ENCODE measurements at places on chromosomes 7 and 10. TPM values are rescaled to one million over a fixed set of nuclear protein-coding genes. Genes with fewer than 3 reads are reported as not detected.
A peak's percentile ranks its signal among the peaks of the same experiment; 100 is the strongest.

DNA sequence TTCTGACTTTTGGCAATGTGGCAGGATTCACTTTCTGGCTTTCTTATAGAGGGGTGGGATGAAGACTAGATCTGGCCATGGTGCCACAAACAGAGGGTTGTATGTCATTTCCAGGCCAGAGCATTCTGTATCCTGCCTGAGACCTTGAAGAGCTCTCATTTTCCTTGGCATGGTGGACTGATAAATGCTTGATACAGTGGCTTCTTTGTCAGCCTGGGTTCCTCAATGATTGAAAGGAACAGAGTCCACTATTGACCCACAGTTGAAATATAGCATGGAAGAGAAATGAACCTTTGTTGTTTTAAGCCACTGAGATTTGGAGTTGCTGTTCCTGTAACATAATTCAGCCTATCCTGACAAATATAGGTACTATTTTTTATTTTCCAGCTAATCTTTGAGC, 462.7 kb downstream of the SUGCT start:
- no peak for DNase-seq

DNA sequence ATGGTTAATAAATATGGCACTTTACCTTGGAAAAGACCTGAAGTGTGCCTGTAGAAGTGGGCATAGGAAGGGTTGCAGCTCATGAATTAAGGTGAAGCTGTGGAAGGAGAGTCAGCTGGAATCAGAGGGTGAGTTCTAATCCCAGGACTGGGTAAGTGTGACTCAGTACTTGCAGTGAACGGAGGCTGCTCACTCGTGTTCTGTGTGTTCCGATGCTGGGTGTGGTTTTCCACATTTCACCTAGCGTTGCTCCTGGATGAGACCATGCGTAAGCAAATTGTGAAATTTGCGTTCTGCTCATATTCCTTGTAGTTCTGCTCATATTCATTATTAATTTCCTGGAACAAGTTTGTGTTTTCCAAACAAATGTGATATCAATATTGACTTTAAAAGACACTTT, 22.4 kb upstream of the TMEM236 start:
- no peak for DNase-seq

The OR2A7 gene
- total RNA-seq, result 9.9 TPM

DNA sequence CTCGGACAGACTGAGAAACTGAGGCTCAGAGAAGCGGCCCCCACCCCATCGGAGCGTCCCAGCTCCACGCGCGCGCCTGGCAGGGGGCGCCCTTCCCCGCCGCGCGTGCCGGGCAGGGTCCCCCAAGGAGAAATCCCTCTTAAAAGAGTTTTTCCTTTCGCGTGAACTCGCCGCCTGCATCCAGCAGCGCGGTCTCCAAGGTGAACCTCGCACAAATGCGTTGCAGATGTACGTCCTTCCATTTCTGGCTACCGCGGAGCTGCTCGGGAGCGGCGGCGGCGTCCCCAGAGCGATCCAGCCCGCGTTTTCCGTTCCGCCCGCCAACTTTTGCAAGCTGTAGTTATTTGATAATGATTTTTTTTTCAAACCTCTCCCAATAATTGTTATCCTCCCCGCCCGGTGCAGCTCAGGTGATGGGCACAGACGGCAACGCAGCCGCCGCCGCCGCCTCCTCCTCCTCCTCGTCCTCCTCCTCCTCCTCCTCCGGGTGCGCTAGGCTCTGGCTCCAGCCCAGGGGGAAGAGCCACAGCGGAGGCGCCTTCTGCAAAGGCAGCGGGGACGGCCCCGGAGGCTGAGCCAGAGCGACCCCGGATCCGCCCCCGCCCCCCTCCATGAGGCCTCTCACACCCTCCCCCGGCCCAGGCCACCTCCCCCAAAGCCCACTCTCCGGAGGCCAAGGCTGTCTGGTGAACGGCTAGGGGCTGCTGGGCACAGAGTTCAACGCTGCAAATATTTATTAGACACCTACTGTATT, 74.0 kb upstream of the CUX1 start:
- DNase-seq, result peak; percentile 81

GRCh38 chr10:118444069-118444468, 101.9 kb upstream of the FAM204A start:
- no peak for DNase-seq

DNA sequence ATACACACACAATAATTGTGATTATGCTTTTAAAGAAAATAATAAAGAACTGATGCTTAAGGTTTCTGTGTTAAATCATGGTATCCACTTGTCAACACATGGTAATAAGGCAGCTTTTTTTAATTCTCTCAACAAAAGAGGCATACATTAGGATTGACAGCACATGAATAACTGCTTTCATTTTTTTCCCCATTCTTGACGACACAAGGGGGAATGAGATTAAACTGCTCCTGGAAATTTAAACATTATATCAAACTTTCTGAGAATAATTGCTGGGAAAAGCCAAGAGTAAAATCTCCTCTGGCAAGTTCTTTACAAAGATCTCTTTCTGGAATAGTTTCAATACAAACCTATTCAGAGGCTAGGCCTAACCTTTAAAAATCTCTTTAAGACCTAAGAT, 99.0 kb upstream of the GPR22 start:
- DNase-seq, result no peak

DNA sequence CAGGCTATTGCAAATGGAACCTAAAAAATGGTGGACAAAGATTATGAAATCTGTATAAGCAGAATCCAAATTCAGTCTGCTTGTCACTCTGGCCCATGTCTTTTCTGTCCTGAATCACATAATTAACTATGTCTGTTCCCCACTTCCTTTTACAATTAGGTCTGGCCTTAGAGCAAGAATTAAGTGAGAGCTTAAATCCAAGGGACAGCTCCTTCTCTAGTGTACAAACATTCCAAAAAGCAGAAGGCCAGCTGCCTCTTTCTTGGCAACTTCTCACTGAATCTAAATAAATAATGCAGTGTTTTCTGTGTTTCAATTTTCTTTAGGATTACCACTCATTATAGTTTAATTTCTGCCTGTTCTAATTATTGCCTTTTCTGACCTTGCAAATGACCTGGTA, 39.3 kb upstream of the NEBL start:
- no peak for DNase-seq

DNA sequence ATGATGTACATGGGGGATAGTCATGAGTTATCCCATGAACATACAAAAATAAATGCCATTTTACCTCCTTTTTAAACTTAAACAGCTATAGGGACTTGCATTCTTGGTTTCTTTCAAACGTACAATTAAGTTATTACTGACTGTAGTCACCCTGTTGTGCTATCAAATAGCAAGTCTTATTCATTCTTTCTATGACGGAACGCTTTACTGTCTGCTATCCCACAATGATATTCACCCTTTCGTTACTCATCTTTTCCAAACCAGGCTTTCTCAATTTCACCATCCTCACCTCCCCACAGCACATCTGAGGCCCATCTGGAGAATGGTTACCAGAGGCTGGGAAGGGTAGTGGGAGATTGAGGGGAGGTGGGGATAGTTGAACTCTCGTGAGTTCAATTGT, 218.8 kb downstream of the PHF14 start:
- no peak for DNase-seq

- no peak for DNase-seq
Observed at GRCh38 chr10:85781404-85781803, 585.2 kb downstream of the GRID1 start.

- peak; percentile 62 for DNase-seq
Observed at GRCh38 chr7:95608359-95609173, 12.2 kb upstream of the PDK4 start.

DNA sequence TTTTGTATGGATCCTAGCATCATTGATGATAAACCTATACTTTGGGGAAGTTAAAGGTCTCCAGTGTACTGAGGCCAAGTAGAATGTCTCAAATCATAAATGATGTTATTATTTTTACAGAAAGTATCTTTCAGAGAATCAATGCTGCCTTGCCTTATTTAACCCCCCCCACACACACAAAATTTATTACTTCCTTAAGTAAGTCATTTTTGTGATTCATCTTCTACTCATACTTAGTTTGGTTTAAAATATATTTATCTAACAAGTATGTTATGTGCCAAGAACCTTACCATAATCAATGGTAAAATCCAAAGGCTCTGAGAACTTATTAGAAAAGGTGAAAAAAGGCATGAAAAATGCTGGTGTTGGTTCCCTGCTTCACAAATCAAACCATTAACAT, 18.8 kb upstream of the CLDN12 start:
- no peak for DNase-seq

The DPYSL4 gene
- 16.8 TPM for total RNA-seq

DNA sequence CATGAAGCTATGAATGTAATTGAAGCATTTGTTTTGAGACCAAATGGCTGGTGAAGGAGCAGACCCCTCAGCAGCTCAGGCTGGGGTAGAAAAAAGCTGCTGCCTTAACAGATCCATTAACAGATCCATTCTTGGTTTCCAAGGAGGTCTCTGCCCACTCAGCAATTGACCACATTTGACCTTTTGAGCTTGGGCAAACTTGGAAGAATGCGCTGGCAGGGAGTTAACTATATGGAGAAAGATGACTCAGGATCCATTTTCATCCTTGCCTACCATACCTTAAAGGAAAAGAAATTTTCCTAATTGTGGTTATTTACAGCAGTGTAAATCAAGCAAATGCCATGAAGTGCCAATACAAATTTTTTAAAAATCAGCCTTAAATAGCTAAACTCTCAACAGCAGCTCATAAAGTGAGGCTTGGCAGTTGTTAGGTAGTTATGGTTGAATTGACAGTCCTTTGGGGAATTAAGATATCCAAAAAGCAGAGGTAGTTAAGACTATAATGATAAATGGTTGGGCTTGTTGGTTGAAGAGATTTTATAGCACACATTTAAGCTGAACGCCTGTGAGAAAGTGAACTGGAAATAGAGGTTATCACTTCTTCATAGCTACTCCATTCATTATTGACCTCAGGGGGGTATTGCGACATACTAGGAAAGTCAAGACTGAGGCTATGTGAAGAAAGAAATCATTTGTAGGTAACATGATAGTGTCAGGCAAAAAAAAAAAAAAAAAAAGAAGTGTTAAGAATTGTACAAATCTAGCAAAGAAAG, 83.9 kb downstream of the MKX start:
- DNase-seq, result no peak

DNA sequence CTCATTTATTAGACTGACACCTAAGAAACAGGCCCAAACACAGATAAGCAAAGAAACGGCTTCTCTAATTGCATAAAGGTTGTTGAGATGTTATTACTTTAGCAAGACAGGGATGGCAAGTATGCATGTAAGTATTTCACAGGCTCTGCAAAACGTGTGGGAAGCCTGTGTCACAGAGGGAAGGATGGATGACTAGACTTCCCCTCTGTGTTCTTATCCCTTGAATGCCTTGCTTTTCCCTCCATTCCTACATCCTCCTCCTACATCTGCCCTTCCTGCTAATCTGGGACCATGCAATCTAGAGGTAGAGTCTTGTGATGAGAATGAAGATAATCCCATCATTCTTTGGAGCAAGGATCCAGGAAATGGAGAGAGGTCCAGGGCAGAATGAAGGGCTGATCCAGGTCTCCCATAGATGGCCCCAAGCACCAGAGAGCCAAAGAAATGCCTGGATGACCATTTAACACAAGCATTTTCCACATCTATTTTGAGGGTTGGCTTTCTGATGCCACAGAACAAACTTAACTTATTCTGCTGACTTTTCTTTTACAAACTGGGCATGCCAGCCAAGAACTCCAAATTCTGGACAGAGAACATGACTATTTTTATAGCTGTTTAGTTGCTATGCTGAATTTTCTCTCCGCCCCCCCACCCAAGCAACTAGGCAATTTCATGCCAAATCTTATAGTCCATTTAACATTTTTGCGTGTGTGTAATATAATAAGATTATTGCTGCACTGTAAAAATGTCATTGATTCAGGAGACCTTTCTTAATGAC, 48.1 kb downstream of the NRP1 start:
- DNase-seq, result no peak

GRCh38 chr10:88270871-88271713, 312.0 kb downstream of the RNLS start:
- no peak for DNase-seq

The CRPPA gene
- 0.66 TPM for total RNA-seq

DNA sequence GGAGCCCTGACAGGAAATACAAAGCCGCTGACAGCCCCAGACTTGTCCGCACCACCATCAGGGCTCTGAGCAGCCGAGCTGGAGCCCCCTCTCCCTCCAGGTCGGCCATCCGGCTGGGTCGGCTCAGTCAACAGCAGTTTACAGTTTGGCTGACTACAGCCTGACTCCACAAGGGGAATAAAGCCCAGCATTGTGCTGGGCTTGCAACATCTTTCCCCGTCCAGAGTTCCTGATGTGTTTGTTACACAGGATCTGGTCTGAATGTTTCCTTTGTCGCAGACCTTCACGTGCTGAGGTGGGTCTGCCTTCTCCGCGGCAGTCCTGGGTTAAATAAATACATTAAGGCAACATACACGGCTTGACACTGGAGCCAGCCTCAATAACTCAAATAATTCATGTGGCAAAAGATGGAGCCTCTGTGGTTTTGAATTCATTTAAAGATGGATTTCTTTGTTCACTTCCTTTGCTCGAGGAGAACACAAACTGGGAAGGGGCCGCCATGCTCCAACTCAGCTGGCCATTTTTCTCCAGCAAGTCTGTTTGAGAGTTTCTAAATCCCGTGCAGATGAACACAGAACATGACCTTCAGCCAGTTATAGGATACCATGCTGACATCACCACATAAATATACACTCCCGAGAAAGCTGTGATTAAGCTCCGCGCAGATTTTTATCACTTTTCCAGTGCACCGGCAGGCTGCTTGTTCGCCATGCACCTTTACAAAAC, 192.1 kb downstream of the WDR11 start:
- DNase-seq, result no peak

The MMRN2 gene
- total RNA-seq, result 2.4 TPM

The PAX4 gene
- not detected for total RNA-seq
